ENCODE measurements at places on chromosomes 5 and 9.

DNA sequence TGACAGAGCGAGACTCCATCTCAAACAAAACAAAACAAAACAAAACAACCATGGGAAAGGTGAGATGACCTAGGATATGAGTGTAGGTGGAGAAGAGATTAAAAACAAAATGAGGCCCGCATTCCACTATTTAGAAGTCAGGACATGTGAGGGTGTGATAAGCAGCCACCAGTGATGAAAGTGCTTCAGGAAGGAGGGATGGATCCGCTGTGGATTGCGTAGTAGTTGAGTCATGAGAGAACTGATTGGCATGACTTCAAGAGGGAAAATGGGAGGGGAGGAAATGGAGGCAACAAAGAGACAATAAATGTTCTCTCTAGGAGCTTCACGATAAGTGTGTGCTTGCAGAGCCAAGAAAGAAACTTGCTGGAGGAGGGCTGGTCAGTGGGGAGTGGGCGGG is 367.6 kb downstream of the ARL15 start:
- no peaks in the 10 kb centered on the region for H3K27me3 ChIP-seq
- H3K36me3 ChIP-seq = no peaks in the 10 kb centered on the region
- H3K4me1 ChIP-seq = no peaks in the 10 kb centered on the region
- H3K4me3 ChIP-seq = no peak overlapping the region
- no peak overlapping the region for H3K27ac ChIP-seq
- peak; percentile 80 for DNase-seq

GRCh38 chr9:134474055-134474370 is 147.8 kb downstream of the RXRA start:
- no peaks in the 10 kb centered on the region for H3K36me3 ChIP-seq
- H3K27me3 ChIP-seq = no peaks in the 10 kb centered on the region
- no peak overlapping the region for H3K27ac ChIP-seq
- DNase-seq = no peak

DNA sequence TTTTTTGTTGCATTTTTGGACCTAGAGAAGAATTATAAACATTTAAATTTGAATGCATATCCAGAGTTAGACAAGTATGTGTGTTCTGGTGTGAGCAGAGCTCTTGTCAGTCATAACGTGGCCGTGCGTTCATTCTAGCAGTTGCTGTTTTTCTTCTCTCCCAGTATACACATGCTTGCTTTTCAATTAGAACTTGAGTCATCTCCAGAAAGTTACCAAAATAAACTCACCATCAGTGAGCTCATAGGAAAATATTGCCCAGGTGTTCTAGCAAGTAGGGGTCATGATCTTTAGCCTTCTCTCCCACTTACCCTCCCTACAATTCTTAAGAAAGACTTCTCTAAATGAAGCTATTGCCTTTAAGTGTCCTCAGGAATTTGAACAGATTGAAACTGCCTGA is 247.5 kb upstream of the TUT7 start:
- peak; percentile 32 for DNase-seq
- peak overlapping the region; percentile 99 for H3K27ac ChIP-seq
- no peaks in the 10 kb centered on the region for H3K27me3 ChIP-seq
- peaks cover 29% of the 10 kb centered on the region for H3K4me1 ChIP-seq

- peak overlapping the region; percentile 76 for H3K27ac ChIP-seq
- DNase-seq = peak; percentile 12
- no peaks in the 10 kb centered on the region for H3K4me1 ChIP-seq
Observed at GRCh38 chr5:83102364-83102980, 25.1 kb downstream of the XRCC4 start.

DNA sequence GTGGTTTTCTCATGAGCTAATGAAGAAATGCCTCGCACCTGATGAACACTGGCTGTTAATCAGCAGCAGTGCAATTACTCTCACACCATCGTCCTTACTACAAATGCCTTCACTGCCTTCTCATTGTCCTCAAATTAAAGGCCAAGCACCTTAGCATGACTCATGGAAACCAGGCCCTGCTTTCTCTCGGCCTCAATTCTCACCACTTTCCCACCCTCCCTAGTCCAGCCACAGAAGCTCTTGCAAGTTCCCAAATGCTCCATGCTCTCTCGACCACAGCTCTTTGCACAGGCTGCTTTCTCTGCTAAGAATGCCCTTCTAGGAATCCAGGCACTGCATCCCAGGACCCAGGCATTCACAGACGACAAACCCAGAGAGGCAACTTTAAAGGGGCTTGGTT is 94.6 kb upstream of the KLF4 start:
- peaks cover 4% of the 10 kb centered on the region for H3K4me1 ChIP-seq
- H3K36me3 ChIP-seq = no peaks in the 10 kb centered on the region
- no peaks in the 10 kb centered on the region for H3K27me3 ChIP-seq
- no peak overlapping the region for H3K27ac ChIP-seq

DNA sequence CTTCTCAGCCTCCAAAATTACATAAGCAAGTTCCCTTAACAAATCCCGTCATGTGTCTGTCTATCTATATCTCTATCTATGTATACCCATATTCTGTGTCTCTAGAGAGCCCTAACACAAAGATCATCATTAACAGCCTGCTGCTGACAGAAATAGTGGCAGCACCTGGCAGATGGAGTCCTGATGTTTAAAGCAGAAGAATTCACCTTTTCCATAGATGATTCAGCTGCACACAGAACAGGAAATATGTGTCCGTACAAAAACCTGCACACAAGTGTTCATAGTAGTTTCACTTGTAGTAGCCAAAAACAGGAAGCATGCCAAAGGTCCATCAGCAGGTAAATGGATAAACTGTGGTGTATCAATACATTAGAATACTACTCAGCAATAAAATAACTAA is 45.0 kb upstream of the ACO1 start:
- no peaks in the 10 kb centered on the region for H3K36me3 ChIP-seq
- peak; percentile 4 for DNase-seq
- H3K27ac ChIP-seq = no peak overlapping the region
- no peaks in the 10 kb centered on the region for H3K27me3 ChIP-seq

DNA sequence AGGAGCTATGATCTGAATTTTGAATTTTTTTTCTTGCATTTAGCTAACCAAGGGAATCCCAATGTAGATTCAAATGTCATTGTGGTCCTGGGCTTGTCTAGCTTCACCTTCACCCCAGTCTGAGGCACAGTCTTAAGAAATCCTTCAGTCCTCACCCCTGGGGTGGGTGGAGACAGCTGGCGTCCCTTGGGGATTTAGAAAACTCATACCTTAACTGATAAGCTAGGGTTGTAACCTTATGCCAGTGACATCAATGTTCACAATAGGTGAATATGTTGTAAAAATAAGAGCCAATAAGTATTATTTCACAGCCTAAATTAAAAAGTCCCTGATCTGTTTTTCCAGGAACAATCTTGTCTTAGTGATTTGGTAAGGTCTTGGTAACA is 4.6 kb downstream of the ISOC1 start:
- peaks cover 5% of the 10 kb centered on the region for H3K4me1 ChIP-seq
- no peak overlapping the region for H3K27ac ChIP-seq

DNA sequence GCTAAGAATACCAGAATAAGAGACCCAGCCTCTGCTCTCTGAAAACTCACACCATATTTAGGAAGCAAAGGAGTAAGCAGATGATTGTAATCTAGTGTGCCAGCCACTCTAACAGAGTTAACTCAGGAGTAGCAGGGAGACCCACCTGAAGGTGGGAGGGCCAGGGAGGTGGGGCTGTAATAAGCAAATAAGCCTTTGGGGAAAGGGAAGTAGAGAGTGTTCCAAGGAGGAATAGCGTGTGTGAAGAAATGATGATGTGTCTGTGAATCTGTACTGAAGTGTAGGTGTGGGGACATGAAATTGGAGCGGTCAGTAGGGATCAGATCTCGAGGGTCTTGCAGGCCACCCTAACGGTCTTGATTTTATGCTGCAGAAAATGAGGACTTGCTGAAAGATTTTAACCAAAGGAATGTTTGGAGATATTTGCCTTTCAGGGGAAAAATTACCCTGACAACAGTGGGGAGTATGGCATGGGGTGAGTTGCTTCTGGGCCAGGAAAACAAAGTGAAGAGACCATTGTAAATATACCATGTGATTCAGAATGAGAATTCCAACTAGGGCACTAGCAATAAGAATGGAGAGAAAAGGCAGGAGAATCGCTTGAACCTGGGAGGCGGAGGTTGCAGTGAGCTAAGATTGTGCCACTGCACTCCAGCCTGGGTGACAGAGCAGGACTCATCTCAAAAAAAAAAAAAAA is 44.1 kb upstream of the FSD1L start:
- DNase-seq = no peak
- no peaks in the 10 kb centered on the region for H3K36me3 ChIP-seq
- H3K27ac ChIP-seq = no peak overlapping the region
- no peaks in the 10 kb centered on the region for H3K27me3 ChIP-seq
- H3K4me1 ChIP-seq = no peaks in the 10 kb centered on the region

GRCh38 chr5:132962429-132963021 is 909 bp downstream of the AFF4 start:
- H3K27ac ChIP-seq = peak overlapping the region; percentile 94
- peak overlapping the region; percentile 92 for H3K4me3 ChIP-seq
- DNase-seq = peak; percentile 67
- no peaks in the 10 kb centered on the region for H3K36me3 ChIP-seq
- H3K27me3 ChIP-seq = no peaks in the 10 kb centered on the region
- peaks cover 4% of the 10 kb centered on the region for H3K4me1 ChIP-seq

DNA sequence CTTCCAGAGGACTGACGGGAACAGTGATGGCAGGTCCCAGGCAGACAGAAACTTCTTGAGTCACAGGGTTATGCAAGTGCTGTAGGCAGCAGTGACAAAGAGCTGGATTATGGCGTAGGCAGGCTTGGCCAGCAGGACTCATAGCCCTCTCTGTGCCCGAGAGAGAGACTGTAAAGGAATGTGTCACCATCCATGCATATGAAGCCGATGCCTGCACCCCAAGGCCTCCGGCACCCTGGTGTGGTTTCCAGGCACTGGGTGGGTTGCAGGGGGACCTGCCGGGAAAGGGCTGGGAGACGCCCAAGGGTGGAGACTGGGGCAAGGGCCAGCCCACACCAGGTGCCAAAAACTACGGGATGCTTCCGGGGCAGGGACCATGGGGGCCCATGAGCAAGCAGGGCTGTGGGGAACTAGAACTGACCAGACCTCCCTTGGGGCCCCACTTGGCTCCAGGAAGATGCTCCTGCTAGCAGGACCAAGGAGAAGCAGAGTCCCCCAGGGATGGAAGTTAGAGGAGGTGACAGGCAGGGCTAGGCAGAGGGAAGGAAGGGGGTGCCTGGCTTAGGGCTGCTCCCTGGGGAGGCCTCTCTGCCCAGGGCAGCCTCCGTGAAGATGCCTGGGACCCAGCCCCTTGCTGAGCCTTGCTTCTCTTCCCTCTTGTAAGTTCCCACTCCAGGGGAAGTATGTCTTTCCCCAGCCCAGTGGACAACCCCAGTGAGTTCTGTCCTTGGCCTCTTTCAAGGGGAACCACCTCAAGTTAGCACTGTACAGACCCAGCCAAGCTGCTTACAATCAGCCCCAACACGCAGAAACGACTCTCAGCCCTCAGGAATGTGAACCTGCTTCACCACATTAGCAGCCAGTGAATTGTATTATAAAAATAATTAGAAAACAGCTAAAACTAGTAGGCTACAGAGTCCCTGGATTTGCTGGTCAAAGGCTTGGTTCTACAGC is 10.5 kb upstream of the IPPK start:
- no peaks in the 10 kb centered on the region for H3K4me1 ChIP-seq
- H3K27ac ChIP-seq = no peak overlapping the region
- H3K4me3 ChIP-seq = no peak overlapping the region

- H3K4me3 ChIP-seq = no peak overlapping the region
- H3K4me1 ChIP-seq = no peaks in the 10 kb centered on the region
- no peaks in the 10 kb centered on the region for H3K36me3 ChIP-seq
- no peak for DNase-seq
- H3K27ac ChIP-seq = no peak overlapping the region
Observed at GRCh38 chr5:88377240-88377639, 108.6 kb upstream of the TMEM161B start.

GRCh38 chr9:132160802-132161742 is 786 bp upstream of the NTNG2 start:
- H3K27ac ChIP-seq = no peak overlapping the region
- peaks cover 3% of the 10 kb centered on the region for H3K4me1 ChIP-seq
- H3K4me3 ChIP-seq = peak overlapping the region; percentile 58
- no peaks in the 10 kb centered on the region for H3K36me3 ChIP-seq
- DNase-seq = peak; percentile 46
- peaks cover 61% of the 10 kb centered on the region for H3K27me3 ChIP-seq

- no peak overlapping the region for H3K27ac ChIP-seq
- no peak overlapping the region for H3K4me3 ChIP-seq
- no peaks in the 10 kb centered on the region for H3K36me3 ChIP-seq
- H3K4me1 ChIP-seq = no peaks in the 10 kb centered on the region
- DNase-seq = no peak
Observed at GRCh38 chr5:38541174-38541725, 15.2 kb downstream of the LIFR start.

GRCh38 chr5:167835146-167835545 is 456.3 kb upstream of the WWC1 start:
- H3K27ac ChIP-seq = no peak overlapping the region
- no peaks in the 10 kb centered on the region for H3K27me3 ChIP-seq
- H3K4me3 ChIP-seq = no peak overlapping the region
- DNase-seq = peak; percentile 40
- no peaks in the 10 kb centered on the region for H3K4me1 ChIP-seq

DNA sequence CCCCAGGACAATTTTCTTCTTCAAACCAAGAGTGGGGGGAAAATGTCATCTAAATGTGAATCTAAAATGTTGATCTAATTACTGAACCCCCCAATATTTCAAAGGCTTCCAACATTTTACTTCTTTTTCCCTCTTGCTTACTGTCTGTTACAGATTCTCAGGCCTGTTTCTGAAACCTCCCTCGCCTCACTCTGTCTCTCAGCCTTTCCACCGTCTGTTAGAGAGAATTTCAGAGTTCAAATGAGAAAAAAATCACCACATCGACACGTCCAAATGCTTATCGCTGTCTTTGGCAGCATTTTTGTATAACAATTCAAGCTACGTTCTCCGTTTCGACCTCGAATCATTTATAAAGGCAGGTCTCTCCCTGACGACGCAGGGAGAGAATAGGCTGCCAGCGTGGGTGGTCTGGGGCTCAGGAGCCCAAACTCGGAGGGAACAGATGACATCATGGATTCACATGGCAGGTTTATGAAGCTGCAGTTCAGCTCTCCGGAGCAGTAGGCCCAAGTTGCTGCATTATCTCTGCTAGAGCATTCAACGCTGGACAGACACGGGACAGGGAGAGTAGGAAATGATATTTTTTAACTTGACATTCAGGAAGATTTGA is 139.8 kb downstream of the GAS1 start:
- peaks cover 2% of the 10 kb centered on the region for H3K4me1 ChIP-seq
- no peak overlapping the region for H3K4me3 ChIP-seq
- H3K27me3 ChIP-seq = no peaks in the 10 kb centered on the region
- H3K36me3 ChIP-seq = no peaks in the 10 kb centered on the region
- DNase-seq = no peak
